ENCODE measurements at places on chromosomes 5 and 9. TPM values are rescaled to one million over a fixed set of nuclear protein-coding genes. Genes with fewer than 3 reads are reported as not detected.

DNA sequence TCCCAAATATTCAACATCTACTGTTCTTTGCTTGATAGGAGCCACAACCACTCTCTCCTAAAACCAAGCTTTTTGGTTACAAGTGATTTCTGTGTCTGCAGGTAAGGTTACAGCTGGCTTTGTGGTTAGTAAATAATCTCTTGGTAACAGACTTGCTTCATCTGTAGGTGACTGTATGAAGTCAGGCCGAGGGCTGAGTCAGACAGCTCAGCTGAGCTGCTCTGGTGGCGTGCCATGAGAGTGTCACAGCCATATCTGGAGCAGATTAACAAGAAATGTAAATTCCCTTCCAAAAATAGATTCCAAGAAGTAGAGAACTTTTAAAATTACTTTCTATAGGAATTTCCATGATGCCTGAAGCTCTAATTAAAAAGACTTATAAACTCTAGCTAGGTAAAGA lies 23.7 kb upstream of the TAS2R1 start:
- DNase-seq = no peak
- no peak overlapping the region for H3K4me3 ChIP-seq
- H3K36me3 ChIP-seq = no peaks in the 10 kb centered on the region
- H3K27me3 ChIP-seq = no peaks in the 10 kb centered on the region

Gene LHX6
- total RNA-seq = not detected

Gene PCDHB3
- total RNA-seq = not detected

GRCh38 chr9:136882109-136882946 lies 4.0 kb upstream of the TRAF2 start:
- H3K4me1 ChIP-seq = peaks cover 34% of the 10 kb centered on the region
- peak; percentile 82 for DNase-seq
- H3K27ac ChIP-seq = peak overlapping the region; percentile 75
- no peaks in the 10 kb centered on the region for H3K36me3 ChIP-seq
- no peaks in the 10 kb centered on the region for H3K27me3 ChIP-seq

- DNase-seq = no peak
- H3K36me3 ChIP-seq = no peaks in the 10 kb centered on the region
- no peaks in the 10 kb centered on the region for H3K4me1 ChIP-seq
- H3K27ac ChIP-seq = no peak overlapping the region
- H3K4me3 ChIP-seq = no peak overlapping the region
Measured at GRCh38 chr5:139835656-139836055, 40.0 kb downstream of the PSD2 start.
